Fibroblast of lung (primary cell): ENCODE measurements at places on chromosomes 1 and 21. TPM values are rescaled to one million over a fixed set of nuclear protein-coding genes. Genes with fewer than 3 reads are reported as not detected.

DNA sequence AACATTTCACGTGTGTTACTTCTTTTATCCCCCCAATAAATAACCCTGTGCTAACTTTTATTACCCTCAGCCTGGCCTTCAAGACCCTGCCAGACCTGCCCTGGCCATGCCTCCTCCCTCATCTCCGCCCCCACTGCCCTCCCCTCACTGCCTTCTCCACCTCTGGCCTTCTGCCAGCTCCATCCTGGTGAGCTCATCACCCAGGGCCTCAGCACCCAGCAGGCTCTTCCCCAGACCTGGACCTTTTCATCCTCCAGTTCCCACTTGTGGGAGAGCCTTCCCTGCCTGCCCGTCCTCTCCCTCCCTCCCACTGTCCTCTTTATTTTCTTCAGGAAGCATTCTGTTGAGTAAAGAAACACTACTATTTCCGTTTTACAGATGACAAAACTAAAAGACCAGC lies 72.0 kb downstream of the SLC66A1 start:
- peak; percentile 41 for DNase-seq

- DNase-seq, result no peak
These were observed 34.0 kb downstream of the PCSK9 start for GRCh38 chr1:55073187-55073916.

DNA sequence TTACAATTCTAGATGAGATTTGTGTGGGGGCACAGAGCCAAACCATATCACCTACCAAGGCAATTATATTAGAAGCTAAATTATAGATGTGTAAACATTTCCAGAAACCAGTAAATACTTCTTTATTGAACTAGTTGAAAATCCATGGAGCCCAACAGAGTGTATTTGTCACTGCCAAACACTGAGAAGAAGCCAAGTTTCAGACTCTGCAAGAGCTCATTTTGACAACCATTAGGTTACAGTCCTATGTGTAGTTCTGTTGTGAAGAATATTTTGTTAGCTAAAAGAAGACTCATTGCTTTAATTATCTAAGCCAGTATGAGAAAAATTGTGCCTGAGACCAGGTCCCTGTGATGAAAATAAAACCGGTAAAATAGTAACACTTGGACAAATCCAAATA lies 358.9 kb upstream of the SGIP1 start:
- no peak for DNase-seq

- DNase-seq, result no peak
These were observed 94.5 kb upstream of the LPGAT1 start for GRCh38 chr1:211925016-211925415.

DNA sequence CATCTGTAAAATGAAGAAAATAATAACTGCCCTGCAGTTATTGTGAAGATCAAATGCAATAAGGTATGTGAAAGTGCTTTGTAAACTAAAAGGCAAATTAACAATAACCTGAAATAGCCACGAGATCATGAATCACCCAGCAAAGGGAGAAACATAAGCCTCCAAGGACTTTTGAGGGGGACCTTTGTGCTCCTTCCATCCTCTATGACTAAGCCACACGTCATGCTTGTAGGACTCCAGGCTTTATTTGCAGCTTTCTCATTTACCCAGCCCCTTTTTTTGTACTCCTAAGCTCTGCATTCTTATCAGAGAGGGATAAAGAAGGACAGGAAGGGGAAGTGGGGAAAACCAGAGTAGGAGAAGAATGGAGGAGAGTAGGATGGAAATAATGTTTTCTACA lies 115.1 kb downstream of the PROX1 start:
- DNase-seq, result peak; percentile 92

GRCh38 chr1:33715195-33715811 lies 148.6 kb upstream of the HMGB4 start:
- no peak for DNase-seq

- DNase-seq, result no peak
These were observed 69.1 kb downstream of the COLGALT2 start for GRCh38 chr1:183968386-183968785.

GRCh38 chr1:211896958-211897357 lies 66.4 kb upstream of the LPGAT1 start:
- no peak for DNase-seq

DNA sequence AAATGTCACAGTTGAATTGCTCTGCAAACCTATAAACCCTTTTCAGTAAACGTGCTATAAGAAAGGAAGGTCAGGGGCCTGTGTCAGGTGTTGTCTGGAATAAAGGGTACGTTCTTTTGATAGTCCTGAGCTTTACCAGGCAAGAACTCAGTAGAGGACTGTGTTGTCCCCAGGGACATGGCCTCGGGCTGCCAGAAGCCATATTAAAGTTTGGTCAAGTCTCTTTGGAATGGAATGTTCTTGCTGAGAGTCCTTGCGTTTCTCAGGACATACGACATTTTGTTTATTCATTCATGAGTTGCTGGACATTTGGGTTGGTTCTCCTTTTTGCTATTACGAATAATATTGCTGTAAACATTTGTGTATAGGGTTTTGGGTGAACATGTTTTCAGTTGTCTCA lies 16.8 kb downstream of the VPS13D start:
- no peak for DNase-seq

DNA sequence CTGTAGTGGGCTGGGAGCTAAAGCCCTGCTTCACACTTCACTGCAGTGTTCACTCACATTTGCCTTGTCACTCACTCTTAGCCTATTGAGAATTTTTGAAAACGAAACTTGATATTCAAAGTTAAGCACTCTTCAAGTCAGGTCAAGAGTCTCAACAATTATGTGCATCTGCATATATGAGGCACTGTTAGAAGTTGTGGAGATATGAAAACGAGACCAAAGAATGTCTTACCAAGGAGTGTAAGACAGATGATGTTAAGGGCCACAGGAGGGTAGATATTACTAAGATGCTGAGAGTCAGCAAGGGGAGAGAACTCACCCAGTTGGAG lies 64.7 kb upstream of the GJA8 start:
- no peak for DNase-seq

- no peak for DNase-seq
These were observed 49.3 kb upstream of the GRIK3 start for GRCh38 chr1:37083603-37084002.

DNA sequence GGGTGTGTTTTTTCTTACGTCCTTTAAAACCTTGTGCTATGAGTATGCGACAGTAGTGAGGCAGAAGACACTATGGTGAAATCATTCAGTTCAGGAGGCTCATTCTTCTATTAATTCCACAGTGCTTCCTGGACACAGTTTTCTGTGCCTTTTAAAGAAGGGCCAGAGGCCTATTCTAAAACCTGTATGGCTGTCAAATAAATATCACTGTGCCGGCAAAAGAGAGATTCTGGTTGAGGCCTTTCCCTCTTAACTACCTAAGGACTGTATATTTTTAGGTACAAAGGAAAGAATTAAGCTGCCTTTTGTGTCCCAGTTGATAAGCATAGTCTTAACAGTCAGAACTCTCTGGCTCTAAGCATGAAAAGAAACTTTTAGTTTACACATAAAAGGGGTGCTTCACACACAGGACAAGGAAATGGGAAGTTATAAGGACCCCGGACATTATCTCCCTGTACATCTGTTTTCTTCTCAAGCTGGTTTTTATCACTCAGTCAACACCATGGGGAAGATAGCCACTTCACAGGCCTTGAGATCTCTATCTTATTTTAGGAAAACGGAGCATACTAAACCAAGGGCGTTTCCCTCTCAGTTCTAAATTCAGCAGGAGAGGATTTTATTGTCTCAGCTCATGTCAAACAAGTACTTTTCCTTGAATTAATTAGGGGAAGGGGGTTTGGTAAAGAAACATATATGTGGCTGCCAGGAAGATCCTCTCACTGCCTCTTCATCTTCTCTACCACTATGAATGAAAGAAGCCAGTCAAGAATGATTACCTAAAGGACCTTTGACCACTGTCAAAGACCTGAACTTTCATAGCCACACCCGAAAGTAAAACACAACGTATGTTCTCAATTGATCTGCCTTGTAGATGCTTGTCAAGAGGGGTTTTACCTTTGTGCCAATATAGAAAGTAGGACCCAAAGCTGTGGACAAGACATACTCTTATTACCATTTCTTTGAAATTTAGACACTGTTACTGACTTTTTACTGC lies 71.4 kb upstream of the HSPA13 start:
- no peak for DNase-seq

DNA sequence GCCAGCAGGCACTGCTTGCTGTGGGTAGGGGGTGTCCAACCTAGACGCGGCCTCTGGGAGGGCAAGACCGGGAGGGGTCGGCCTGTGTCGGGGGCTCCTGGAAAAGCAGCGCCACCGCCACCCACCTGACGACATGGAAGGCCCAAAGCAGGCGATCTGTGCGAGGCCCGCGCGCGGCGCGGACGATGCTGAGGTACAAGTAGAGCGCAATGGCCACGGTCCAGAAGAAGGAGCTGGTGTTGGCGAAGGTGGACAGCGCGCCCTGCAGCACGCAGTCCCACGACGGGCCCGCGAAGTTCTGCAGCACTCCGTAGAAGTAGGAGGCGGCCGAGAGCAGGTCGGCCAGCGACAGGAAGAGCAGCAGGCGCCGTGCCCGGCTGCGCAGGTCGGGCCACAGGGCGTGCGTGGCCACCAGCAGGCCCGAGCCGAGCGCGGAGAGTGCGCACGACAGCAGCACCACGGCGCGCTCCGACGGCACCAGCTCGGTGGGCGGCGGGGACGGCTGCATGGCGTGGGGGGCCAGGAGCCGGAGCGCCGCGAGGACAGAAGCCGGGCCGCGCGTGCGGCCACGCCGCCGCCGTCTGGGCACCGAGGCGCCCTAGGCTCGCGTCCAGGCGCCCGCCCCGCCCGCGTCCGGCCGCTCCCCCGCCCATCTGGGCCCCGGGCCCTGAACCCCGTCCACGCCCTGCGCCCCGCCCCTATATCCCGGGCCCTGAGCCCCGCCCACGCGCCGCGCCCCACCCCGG lies at the start of gene GPR157:
TSS of gene GPR157 (minus strand) at position 583 of the 746 bp plus-strand sequence. CDS start at position 508, 75 bp downstream.
- peak; percentile 76 for DNase-seq

DNA sequence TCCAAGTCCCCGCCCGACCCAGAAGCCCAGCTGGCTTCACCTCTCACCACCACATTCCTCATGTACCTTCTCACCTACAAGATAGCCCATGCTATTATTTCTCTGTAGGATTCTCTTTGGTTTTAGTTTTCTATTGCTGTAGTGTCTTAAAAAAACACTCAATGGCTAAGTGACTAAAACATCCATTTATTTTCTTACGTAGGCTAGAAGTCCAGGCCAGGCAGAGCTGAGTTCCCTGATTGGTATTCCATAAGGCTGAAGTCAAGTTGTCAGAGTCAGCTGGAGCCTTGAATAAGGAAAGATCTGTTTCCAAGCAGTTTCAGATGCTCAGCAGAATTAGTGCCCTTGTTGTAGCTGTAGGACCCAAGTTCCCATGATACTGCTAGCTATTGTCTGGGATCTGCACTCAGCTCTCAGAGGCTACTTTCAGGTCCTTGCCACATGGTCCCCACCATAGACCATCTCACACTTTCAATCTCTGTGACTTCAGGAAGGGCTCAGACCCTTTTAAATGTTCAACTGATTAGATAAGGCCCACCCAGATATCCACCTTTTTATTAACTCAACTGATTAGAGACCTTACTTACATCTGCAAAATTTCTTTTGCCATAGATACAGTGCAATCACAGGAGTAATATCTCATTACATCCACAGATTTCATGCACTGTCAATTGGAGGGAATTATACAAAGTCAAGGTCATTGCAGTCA lies 371.0 kb downstream of the TGFB2 start:
- DNase-seq, result peak; percentile 69

DNA sequence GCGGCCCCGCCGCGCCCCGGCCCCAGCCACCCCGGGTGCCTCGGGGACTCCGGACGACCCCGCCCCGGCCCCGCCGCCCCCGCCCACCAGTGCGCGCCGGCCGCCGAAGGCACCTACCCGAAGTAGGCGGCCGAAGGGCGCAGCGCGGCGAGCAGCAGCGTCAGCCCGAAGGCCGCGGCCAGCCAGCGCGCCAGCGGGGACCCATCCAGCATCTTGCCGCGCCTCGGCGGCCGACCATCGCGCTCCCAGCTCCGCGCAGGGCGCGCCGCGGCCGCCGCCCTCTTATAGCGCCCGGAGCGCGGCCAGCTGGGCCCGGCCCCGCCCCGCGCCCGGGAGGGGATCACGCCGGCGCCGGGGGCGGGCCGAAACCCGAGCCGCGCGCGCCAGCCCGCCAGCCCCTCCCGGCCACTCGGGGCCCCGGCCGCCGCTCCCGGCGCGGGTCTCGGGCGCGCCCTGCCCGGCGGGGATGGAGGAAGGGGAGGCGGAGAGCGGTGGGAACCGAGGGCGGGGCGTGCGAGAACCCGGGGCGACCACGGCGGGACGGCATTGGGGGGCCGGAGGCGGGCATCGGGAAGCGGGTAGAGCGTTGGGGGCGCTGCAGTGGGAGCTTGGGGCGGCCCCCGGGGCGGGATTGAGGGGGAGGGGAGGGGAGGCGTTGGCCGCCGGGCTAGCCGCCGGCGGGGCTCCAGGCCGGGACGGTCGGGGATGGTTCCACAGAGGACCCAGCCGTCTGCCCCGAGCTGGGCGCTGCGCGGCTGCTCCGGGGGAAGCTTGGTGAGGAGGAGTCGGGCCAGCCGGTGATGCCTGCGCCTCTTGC lies at the start of gene WNT9A:
TSS of gene WNT9A (minus strand) at position 257 of the 817 bp plus-strand sequence. CDS start at position 212, 45 bp downstream.
- peak; percentile 61 for DNase-seq

GRCh38 chr1:245179706-245180105 lies 24.9 kb downstream of the KIF26B start:
- DNase-seq, result no peak

- DNase-seq, result peak; percentile 19
These were observed 102.9 kb downstream of the PTPRC start for GRCh38 chr1:198741744-198742143.

- DNase-seq, result peak; percentile 8
These were observed 876 bp downstream of the RAB29 start for GRCh38 chr1:205774198-205775014.

GRCh38 chr1:157595356-157595755 lies 2.5 kb downstream of the FCRL4 start:
- no peak for DNase-seq

DNA sequence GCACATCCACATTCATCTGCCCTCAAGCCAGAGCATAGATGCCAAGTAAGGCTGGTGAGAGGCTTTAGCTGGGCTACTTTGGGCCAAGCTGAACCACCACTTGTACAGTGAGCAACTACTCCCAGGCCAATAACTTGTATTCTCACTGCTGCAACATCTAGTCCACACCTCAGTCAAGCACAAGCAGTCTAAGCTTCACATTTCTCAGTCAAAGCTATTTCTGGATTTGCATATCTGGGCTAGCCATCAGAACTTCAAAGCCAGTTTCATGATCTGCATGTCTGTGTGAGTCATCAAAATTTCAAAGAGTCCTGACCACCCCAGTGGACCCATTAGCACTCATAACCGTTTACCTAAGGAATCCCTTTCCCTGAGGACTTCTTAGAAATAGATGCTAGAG lies 77.7 kb upstream of the DIRAS3 start:
- DNase-seq, result peak; percentile 28

- no peak for DNase-seq
These were observed 26.5 kb upstream of the TENT5C start for GRCh38 chr1:117579221-117579906.

- DNase-seq, result no peak
These were observed 61.0 kb downstream of the IER5 start for GRCh38 chr1:181149326-181150125.

- no peak for DNase-seq
These were observed 435.4 kb downstream of the SETD4 start for GRCh38 chr21:35624901-35625300.

Gene RHEX
- not detected in 2 replicates for total RNA-seq

Gene NBPF20
- total RNA-seq, result 1.3 and 2.8 TPM in 2 replicates

Gene PCP4L1
- not detected in 2 replicates for total RNA-seq

Gene RNU1-2
- total RNA-seq, result under 0.01 and 3,997 TPM in 2 replicates

Gene AZIN2
- total RNA-seq, result 4.4 and 9.1 TPM in 2 replicates

Gene WNT4
- total RNA-seq, result under 0.01 TPM in 1 of 2 replicates, not detected in the other

Gene LCE1D
- not detected in 2 replicates for total RNA-seq

Gene BRDT
- not detected in 2 replicates for total RNA-seq

Gene SMIM12
- total RNA-seq, result 14.4 and 18.2 TPM in 2 replicates

Gene FAAP20
- total RNA-seq, result 21.5 and 23.1 TPM in 2 replicates
